Activated effector memory CD4-positive, alpha-beta T cell treated with Interleukin-2 at 50 U/mL for 16 hours (primary cell): ENCODE measurements at places on chromosomes 16 and 17.

- no peak for DNase-seq
Measured at GRCh38 chr17:68580236-68580770, 20.9 kb downstream of the FAM20A start.

DNA sequence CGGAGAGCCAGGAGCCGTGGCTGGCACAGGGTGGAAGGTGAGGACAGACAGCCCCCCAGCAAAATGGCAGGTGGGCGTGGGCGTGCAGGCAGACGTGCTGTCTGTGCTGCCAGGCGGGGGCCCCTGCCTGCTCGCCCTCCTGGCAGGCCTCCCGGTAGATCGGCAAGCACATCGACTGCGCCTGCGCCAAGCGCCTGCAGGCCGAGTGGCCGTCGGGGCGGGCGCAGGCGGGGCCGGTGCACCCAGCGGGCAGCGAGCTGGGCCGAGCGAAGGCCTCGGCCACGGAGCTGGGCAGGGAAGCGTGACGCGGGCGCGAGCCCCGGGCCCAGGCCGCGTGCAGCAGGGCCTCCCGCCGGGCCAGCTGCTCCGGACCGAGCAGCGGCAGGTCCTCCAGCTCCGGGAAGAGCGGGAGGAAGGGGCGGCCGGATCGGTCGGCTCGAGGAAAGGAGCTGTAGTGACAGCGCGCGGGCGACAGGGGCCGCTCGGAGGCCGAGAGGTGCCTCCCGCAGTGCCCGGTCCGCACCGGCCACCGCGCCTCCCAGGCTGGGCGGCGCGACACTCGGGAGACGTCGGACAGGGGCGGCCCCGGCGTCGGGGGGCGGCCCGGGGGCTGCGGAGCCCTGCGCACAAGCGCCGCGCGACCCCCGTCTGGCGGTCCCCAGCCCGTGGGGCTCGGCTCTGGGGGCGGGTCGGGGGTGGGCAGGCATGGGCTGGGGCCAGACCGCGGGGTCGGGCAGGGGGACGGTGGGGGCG lies 16.9 kb downstream of the GRIN2C start:
- no peak for DNase-seq

- DNase-seq = no peak
Measured at GRCh38 chr16:84557504-84557903, 53.0 kb upstream of the MEAK7 start.

- DNase-seq = no peak
Measured at GRCh38 chr16:67995423-67995822, 3.9 kb downstream of the DPEP2 start.

- no peak for DNase-seq
Measured at GRCh38 chr16:86156155-86156554, 257.2 kb downstream of the IRF8 start.
